ENCODE measurements at places on chromosomes 4 and X.
A peak's percentile ranks its signal among the peaks of the same experiment; 100 is the strongest.

GRCh38 chrX:12956704-12957534, 18.0 kb upstream of the TMSB4X start:
- no peak for DNase-seq
- H3K36me3 ChIP-seq = no peaks in the 10 kb centered on the region
- peak overlapping the region; percentile 97 for H3K27ac ChIP-seq
- H3K4me1 ChIP-seq = peaks cover 26% of the 10 kb centered on the region

GRCh38 chr4:118957722-118958445, 69.2 kb downstream of the SYNPO2 start:
- no peak overlapping the region for H3K4me3 ChIP-seq
- no peak overlapping the region for H3K27ac ChIP-seq
- H3K27me3 ChIP-seq = peaks cover 2% of the 10 kb centered on the region
- H3K4me1 ChIP-seq = no peaks in the 10 kb centered on the region

- H3K27ac ChIP-seq = no peak overlapping the region
- no peak overlapping the region for H3K4me3 ChIP-seq
- H3K27me3 ChIP-seq = no peaks in the 10 kb centered on the region
- no peaks in the 10 kb centered on the region for H3K36me3 ChIP-seq
Measured at GRCh38 chr4:83604321-83604720, 68.4 kb downstream of the GPAT3 start.

DNA sequence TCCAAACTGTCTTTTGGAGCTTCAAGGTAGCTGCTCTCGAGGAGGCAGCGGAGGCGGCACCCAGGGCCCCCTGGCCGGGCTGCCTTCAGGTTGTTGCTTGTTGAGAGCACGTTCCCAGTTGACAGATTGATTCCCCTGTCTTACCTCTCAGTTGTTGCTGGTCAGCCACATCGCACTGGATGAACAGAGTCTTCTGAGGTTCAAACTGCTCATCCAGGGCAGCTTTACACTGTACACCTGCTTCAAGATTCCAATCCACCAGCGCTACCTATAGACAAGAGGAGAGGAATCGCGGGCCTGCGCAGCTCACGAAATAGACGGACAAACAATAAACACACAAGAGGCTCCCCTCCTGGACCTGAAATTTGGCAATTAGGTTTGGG, 497 bp downstream of the HPGD start:
- H3K4me3 ChIP-seq = peak overlapping the region; percentile 71
- H3K27me3 ChIP-seq = peaks cover 21% of the 10 kb centered on the region
- peaks cover 7% of the 10 kb centered on the region for H3K4me1 ChIP-seq
- no peak for DNase-seq
- H3K36me3 ChIP-seq = no peaks in the 10 kb centered on the region
- no peak overlapping the region for H3K27ac ChIP-seq

DNA sequence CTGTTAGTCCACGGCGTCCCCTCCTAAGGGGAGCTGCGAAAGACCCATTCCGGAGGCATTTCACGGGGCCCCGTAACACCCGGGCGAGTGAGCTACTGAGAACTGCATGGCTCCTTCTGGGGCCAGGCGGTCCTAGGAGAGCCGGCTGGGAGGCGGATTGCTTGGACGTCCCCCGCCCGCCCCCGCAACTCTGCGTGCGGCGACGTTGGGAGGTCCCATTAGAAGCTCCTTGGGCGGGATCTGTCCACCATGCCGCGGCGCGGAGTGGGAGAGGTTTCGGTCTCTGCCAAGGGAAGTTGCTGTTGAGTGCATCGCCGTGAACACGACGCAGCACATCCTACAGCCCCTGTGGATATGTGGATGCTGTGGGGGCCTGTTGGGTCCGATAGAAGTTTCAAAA, 85.4 kb upstream of the IGFBP7 start:
- no peak overlapping the region for H3K4me3 ChIP-seq
- no peak for DNase-seq
- no peaks in the 10 kb centered on the region for H3K36me3 ChIP-seq
- H3K27ac ChIP-seq = no peak overlapping the region
- H3K27me3 ChIP-seq = peaks cover 5% of the 10 kb centered on the region

- no peaks in the 10 kb centered on the region for H3K4me1 ChIP-seq
- DNase-seq = no peak
- no peak overlapping the region for H3K4me3 ChIP-seq
- no peak overlapping the region for H3K27ac ChIP-seq
- H3K36me3 ChIP-seq = peaks cover 28% of the 10 kb centered on the region
Measured at GRCh38 chrX:101450085-101450484, 35.2 kb upstream of the ARMCX4 start.

DNA sequence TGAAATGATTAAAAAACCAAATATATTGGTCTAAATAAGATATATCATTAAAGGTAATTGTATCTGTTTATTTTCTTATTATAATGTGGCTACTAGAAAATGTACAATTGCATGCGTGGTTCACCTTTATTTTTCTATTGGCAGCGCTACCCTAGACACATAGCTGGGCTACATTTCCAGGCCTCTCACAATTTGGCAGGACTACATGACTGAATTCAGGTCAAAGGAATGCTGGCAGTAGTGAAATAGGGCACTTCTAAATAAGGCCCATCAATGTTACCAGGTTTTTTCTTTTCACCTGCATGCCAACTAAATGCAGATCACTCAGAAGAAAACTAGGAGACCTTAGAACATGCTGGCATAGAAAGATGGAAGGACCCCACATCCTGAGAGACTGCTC, 1072.9 kb upstream of the SLIT2 start:
- no peak overlapping the region for H3K4me3 ChIP-seq
- H3K36me3 ChIP-seq = no peaks in the 10 kb centered on the region
- no peak for DNase-seq
- H3K4me1 ChIP-seq = no peaks in the 10 kb centered on the region
- H3K27ac ChIP-seq = no peak overlapping the region

DNA sequence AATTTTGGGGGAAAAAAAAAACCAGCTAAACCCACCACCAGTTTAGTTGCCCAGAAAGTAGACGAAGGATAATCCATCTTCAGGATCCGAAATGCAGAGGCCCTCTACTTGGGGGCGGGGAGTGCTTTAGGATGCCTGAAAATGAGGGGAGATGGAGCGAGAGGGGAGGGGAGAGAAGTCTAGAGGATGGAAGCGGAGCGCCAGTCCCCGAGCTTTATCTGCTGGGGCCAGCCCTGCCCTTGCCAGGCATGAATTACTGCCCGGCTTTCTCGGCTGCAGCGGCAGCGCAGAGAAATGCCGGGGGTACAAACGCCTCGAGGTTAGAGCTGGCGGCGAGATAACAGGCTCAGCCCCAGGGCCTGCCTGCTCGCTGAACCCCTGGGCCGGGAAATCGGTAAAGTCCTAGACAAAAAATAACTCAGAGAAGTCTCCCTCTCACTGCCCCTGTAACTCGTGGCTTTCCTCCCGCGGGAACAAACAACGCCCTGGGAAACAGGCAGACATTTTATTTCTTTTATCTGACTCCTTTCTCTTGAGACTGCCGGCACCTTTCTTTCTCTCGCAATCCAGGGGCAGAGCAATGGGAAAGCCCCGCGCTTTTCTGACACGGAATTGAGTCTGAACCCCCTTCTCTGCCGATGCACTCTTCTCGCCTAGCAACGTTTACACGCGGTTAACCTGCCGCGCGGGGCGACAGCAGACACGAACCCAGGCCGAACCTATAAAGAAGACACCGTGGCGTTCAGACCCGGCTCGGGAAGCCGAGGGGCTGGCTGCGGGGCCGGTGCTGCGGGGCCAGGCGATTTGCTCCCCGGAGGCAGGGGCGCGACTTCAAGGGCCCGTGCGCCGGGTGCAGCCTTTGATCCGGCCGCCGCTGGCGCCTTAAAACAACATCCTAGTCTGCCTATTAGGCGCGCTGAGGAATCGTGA, 3.1 kb upstream of the MSX1 start:
- peaks cover 19% of the 10 kb centered on the region for H3K4me1 ChIP-seq
- DNase-seq = no peak
- H3K36me3 ChIP-seq = peaks cover 9% of the 10 kb centered on the region
- H3K27me3 ChIP-seq = peaks cover 30% of the 10 kb centered on the region
- H3K4me3 ChIP-seq = peak overlapping the region; percentile 59
- H3K27ac ChIP-seq = peak overlapping the region; percentile 75

DNA sequence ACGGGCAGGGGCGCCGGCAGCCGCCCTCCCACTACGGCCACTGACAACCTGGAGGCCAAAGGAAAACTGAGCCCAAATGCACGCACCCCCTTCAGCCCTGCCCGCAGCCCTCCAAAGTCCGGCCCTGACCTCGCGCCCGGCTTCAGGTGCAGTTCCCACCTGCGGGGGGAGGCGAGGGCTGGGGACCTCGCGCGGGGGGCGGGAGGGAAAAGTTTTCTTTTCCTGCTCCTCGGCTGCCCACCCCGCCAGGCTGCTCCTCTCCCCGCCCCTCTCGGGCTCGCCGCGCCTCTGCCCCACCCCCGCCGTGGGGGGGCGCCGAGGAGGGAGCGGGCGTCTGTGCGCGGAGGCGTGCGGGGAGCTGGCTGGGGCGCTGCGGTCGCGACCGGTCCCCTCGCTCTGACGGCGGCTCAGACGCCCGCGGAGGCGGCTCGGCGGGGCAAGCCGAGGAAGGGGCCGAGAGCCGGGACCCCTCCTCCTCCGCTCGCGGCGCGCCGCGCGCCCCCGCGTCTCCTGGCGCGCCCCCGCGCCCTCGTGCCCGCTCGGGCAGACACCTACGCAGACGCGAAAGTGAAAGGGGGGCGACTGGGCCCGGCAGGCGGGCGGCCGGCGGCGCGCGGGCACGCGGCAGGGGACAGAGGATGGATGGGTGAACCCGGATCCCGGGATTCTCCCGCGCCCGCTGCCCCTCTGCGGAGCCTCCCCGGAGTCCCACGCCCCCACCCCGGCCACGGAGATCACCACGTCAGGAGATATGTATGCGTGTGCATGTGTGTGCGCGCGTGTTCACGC, 3.1 kb upstream of the NR3C2 start:
- peak overlapping the region; percentile 93 for H3K27ac ChIP-seq
- peak; percentile 86 for DNase-seq
- H3K4me3 ChIP-seq = peak overlapping the region; percentile 93
- peaks cover 2% of the 10 kb centered on the region for H3K27me3 ChIP-seq
- no peaks in the 10 kb centered on the region for H3K36me3 ChIP-seq

DNA sequence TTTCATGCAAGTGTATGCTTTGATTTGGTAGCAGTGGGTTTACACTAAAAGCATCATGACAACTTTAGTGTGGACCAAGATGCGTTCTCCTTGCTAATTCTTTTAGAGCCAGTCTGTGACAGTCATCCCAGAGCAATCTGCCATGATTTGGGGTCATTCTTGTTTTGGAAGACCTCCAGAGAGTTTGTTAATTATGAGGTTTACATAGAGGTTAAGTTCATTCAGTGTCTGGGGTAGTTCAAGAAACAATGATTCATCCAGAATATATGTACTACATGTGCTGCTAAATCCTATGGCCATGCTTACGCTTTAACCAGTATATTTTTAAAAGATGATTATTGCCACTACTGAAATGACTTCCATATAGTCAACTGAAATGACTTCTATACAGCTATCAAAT, 328.5 kb upstream of the AGA start:
- H3K27me3 ChIP-seq = no peaks in the 10 kb centered on the region
- H3K4me3 ChIP-seq = no peak overlapping the region
- H3K4me1 ChIP-seq = no peaks in the 10 kb centered on the region
- H3K27ac ChIP-seq = no peak overlapping the region

DNA sequence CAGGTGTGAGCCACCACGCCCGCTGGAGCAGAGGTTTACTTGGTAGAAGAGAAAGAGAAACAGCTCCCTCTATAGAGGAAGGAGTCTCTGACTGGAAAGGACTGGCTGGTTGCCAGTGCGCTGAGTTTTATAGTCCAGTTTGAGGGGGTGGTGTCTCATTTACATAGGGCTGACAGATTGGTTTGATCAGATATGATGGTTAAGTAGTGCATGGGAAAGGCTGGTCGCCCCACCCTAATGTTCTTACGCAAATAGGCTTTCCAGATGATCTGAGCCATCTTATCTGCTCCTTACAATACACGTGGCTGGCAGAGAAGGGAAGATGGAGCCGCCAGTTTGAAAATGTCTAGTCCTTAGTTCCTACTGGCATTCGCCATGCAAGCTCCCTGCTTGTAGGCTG, 439.5 kb downstream of the NAF1 start:
- no peak overlapping the region for H3K27ac ChIP-seq
- no peaks in the 10 kb centered on the region for H3K36me3 ChIP-seq
- no peak overlapping the region for H3K4me3 ChIP-seq
- no peaks in the 10 kb centered on the region for H3K27me3 ChIP-seq

- no peak overlapping the region for H3K4me3 ChIP-seq
- H3K36me3 ChIP-seq = no peaks in the 10 kb centered on the region
- no peaks in the 10 kb centered on the region for H3K27me3 ChIP-seq
- H3K4me1 ChIP-seq = no peaks in the 10 kb centered on the region
- no peak for DNase-seq
- H3K27ac ChIP-seq = no peak overlapping the region
Measured at GRCh38 chr4:165810726-165811125, 62.3 kb upstream of the TLL1 start.

All from memory B cell (primary cell).